ENCODE measurements at places on chromosomes 12 and 14. TPM values are rescaled to one million over a fixed set of nuclear protein-coding genes. Genes with fewer than 3 reads are reported as not detected.

GRCh38 chr14:63800083-63800482 is 52.7 kb upstream of the SYNE2 start:
- DNase-seq = no peak

GRCh38 chr14:86639666-86640065 is 1109.7 kb downstream of the FLRT2 start:
- DNase-seq = no peak

- DNase-seq = no peak
Observed at GRCh38 chr12:3832738-3833137, 40.5 kb downstream of the PARP11 start.

DNA sequence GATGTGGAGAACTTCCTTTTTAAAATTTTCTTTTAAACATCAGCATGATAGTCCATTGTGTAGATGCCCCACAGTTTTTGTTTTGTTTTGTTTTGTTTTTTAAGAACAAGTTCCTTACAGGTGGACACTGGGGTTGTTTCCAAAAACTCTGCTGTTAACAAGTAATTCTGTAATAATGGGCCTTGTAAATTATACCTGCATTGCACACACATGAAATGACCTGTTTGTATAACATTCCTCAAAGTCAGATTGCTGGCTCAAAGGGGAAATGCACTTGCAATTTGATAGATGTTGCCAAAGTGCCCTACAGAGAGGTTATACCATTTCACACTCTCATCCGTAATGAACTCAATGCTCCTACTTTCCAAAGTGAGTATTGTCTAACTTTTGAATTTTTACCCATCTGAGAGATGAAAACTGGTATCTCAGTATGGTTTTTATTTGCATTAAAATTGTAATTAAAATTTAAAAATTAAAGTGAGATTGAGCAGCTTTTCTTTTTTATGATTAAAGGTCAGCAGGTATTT is 89.2 kb downstream of the SPPL3 start:
- DNase-seq = no peak

- no peak for DNase-seq
Observed at GRCh38 chr14:49550286-49551184, 35.6 kb downstream of the RPS29 start.

DNA sequence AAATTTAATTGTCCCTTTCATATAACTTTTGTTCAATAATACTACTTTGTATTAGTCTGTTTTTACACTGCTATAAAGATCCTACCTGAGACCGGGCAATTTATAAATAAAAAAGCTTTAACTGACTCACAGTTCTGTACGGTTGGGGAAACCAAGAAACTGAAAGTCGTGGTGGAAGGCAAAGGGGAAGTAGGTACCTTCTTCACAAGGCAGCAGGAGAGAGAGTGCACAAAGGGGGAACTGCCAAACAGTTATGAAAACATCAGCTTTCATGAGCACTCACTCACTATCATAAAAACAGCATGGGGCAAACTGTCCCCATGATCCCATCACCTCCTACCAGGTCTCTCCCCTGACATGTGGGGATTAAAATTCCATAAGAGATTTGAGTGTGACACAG is 1069.0 kb downstream of the FSCB start:
- DNase-seq = no peak

- DNase-seq = no peak
Observed at GRCh38 chr14:94447206-94447605, 5.4 kb downstream of the SERPINA11 start.

DNA sequence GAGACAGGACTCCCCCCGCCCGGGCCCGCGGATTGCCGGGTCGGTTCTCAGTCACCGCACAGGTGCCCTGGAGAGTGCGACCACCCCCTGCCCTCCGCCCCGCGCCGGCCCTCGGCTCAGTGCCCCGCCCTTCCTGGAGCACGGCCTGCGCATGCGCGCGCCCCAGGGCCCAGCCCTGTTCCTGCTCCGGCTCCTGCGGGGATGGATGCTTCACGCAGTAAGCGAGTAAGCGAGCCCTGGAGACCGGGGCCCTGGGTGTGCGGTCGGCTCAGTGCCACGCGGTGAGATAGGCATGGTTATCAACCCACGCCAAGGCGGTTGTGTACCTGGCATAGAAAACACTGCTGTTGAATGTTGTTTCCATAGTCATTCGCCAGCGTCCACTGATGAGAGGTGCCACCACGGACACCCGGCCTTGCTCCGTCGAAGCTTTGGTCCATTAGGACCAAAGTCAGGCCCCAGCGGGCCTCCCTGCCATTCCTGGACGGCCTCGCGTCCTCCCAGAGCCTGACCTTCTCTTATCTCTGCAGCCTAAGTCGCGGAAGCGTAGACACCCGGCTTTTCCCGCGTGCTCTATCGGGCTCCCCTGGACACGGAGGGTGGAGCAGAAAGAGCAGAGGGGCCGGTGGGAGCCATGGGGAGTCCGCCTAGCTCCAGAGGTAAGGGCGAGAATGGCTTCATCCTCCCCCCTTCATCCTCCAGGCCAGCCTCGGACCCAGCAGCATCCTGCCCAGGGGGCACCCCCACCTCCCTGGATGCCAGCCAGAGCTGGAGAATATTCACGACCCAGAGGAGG is 90.6 kb downstream of the PAPOLA start:
- DNase-seq = no peak

DNA sequence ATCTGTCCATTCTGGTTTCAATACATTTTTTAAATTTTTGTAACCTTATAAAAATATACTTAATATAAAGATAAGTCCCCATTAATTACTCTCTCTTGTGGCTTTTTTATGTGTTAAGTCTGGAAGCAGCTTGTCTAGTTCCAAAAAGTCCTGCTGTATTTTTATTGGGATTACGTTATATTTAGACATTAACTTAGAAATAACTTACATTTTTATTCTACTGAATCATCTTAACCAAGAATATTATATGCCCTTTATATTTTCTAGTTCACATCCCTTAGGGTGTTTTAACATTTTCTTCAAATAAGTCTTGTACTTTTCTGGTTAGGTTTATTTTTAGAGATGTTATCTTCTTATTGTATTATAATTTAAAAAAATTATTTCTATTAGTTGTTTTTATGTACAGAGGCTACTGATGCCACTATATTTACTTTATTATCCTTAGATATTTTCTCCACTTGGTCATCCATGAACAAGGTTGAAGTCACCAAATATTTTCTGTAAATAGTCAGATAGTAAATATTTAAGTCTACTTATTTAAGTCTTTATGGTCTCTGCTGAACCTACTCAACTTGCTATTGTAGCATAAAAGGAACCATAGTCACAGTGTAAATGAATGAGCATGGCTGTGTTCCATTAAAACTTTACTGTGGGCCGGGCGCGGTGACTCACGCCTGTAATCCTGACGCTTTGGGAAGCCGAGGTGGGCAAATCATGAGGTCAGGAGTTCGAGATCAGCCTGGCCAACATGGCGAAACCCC is 132.4 kb upstream of the NEDD1 start:
- DNase-seq = no peak

- no peak for DNase-seq
Observed at GRCh38 chr14:92143962-92144361, 22.2 kb downstream of the CPSF2 start.

DNA sequence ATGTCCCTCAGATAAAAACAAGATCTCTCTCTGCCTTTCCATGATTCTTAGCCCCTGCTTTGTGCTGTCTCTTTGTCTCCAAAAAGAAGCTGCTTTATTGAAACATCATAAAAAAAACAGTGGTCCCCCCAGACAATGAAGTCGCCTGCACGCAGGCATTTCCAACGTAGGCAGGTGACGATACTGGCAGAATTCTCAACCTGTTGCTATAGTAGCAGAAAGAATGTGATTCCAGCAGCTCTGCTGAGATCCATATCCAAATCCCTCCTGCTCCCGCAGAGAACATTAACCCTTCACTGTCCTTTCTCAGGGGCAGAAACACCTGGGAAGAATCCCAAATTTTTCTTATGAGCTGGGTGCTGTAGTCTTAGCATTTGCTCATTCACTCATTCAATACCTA is 84.8 kb downstream of the STON2 start:
- no peak for DNase-seq

DNA sequence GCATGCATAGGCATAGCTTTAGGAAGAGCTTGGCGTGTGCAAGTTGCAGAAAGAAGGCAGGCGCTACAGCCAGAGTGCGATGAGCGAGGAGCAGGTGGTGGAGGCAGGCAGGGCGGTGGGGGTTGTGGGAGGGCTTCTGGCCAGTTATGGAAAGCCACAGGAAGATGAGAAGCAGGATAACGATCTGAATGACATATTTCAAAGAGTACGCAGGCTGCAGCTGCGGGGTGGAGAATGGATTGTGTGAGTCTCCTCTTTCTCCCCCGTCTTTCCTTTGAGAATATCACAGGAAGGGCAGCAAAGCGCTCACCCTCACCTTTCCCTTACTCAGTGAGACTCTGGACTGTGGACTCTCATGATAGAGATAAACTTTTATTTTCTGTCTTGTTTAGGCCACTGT is 48.7 kb upstream of the PLXNC1 start:
- no peak for DNase-seq

- no peak for DNase-seq
Observed at GRCh38 chr12:88362439-88362838, 217.8 kb downstream of the KITLG start.

- DNase-seq = no peak
Observed at GRCh38 chr14:67313153-67313552, 46.5 kb downstream of the ATP6V1D start.

GRCh38 chr12:106074706-106075392 is 63.9 kb downstream of the NUAK1 start:
- no peak for DNase-seq

DNA sequence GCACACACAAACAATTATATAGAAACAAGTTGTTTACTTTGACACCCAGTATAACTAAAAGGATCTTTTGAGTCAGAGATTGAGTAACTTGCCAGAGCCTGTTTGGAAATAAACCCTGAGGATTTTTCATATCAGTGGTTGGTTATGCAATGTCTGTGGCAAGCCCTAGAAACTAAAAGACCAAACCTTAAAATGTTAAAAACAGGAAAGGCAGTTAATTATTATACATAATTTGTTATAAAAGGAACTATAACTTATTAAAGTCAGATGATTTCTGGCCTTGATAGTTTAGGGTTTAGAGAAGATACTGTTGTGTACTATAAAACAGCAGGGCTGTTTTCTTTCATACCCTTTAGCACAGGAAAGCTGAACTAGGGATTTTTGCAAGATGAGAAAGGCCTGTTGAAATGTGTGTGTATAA is 44.1 kb downstream of the PSEN1 start:
- no peak for DNase-seq

- DNase-seq = no peak
Observed at GRCh38 chr12:46795988-46796387, 29.8 kb downstream of the SLC38A4 start.

GRCh38 chr12:112537710-112538396 is 119.1 kb downstream of the PTPN11 start:
- no peak for DNase-seq

FAM181A gene
- total RNA-seq = not detected

LAG3 gene
- 1.8 TPM for total RNA-seq

ANO4 gene
- total RNA-seq = 1.9 TPM

KRT73 gene
- not detected for total RNA-seq

PCNX4 gene
- 25.7 TPM for total RNA-seq

CCDC177 gene
- not detected for total RNA-seq

TMTC2 gene
- 14.6 TPM for total RNA-seq

PKP2 gene
- total RNA-seq = 147 TPM
